ENCODE measurements at places on chromosomes 6 and 20.

DNA sequence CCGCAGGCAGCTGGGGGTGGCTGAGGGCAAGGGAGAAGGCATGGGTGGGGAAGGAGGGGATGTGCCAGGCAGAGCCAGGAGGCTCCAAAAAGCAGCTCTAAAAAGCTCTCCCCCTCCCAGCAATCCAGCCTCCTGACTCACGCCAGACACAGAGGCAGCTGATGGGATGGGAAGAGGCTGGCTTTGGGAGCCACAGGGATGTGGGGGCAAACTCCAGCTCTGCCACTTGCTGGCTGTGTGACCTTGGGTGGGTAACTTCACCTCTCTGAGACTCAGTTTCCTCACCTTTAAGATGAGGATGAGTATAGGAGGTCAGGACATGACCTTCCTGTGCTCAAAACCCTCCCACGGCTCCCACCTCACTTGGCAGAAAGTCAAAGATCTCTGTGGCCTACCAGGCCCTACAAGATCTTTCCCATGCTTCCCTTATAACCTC, 148.9 kb downstream of the CEBPB start:
- no peak for DNase-seq

DNA sequence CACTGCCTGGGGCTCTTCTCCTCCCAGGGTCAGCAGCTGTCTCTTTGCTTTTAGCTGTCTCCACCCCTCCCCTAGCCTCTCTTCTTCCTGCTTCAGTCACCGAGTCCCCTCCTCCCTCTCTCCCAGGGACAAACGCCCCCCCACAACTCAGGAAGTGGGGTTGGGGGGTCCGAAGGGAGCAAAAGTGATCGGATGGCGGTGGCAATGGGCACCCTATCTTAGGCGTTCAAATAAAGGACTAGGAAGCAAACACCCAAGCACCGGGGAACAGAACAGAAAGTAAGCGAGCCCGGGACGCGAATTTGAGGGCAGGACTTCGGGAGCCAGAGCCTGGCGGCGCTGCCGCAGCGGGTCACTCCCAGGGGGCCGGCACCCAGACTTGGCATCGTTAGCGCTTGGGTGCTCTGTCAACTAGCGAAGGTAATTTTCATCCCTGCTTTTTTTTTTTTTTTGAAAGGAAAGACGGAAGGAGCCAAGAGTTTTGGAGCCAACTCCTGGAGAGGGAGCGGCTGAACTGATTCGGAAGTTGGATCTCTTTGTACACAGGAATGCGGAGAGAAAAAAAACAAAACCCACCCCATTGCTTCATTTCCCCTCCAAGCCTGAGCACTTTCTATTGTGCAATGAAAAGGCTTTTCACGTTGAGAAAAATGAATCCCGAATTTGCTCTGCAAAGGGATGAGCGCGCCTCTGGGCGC, 815 bp upstream of the ITPR3 start:
- DNase-seq = peak; percentile 65

GRCh38 chr6:168607272-168608112, 166.5 kb downstream of the SMOC2 start:
- no peak for DNase-seq

- DNase-seq = no peak
Measured at GRCh38 chr20:50859161-50859560, 64.3 kb downstream of the BCAS4 start.

DNA sequence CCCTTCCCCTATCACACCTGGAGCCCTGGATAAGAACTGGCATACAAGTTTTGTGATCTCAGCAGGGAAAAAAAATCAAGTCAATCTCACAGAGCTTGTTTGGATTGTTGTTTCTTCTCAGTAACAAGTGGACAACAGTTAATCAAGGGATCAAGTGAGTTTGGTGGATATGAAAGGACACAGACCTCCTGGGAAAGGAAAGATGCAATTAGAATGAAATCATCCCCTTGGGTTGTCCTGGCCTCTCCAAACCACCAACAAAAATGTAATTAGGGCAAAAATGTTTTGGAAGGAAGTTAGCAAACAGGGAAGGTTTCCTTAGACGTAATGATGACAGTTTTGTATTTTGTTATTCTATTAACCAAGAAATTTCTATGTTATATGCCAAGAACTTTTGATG, 99.1 kb upstream of the PRDM1 start:
- no peak for DNase-seq

DNA sequence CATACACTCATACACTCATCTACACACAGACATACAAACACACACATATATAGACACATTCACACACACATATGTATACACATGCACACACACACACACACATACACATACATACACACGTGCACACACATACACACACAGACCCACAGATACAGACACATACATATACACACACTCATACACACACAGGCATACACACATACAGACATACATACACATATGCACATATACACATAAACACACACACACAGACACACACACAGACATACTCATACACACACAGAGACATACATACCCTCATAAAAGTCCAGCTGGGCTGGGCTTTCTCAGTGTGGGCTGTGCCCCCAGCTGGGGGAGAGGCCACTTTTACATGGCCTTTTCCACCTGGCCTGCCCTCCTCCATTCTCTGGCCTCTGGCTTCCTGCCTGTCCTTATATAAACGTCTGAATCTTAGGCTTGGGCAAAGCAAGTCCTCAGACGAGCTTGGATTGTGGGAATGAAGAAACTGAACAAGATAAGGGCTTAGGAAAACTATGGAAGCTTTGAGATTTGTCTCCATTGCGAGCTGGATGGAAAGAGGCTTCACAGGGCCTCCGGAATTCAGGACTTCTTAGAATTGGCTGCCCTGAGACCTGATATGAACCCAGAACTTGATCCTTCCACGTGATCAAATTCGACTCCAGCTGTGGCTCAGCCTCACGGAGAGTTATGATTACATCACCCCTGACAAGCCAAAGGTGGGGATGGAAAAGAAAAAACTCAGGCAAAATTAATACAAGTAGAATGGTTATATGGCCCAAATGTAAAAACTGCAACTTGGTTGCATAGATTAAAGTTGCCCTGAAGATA, 22.5 kb upstream of the CST3 start:
- DNase-seq = no peak

GRCh38 chr20:21028921-21029320, 77.2 kb downstream of the LINC00237 start:
- no peak for DNase-seq

DNA sequence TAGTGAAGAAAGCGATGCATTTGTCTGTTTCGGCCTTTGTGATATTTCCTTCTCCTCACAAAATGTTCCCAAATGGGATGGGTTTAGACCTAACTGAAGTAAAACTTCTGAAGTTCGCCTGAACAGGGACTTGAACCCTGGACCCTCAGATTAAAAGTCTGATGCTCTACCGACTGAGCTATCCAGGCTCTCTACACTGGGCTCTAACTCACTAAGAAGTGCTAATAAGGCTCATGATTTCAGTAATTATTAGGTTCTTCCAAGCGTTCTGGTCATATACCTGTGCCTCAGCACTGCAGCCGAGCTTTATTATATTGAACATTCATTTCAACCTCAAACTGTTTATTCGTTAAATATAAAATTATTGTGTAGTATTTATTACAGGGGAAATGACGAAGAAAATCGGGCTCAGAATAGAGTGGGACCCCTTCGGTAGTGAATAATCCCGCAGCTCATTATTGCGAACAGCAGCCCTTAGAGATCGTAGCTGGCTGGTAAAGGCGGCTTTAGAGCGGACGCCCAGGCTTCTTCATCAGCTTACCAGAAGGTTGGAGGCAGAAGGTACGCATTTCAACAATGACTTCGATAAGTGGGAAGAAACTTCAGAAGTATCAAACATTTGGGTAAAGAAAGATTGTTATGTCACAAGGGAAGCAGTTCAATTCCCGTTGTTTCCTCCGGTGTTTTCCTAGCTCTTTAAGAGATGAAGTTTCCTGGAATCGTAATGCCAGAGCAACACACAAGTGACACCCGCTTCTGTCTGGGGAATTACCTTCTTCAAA, 119.0 kb upstream of the ZNF184 start:
- DNase-seq = no peak

DNA sequence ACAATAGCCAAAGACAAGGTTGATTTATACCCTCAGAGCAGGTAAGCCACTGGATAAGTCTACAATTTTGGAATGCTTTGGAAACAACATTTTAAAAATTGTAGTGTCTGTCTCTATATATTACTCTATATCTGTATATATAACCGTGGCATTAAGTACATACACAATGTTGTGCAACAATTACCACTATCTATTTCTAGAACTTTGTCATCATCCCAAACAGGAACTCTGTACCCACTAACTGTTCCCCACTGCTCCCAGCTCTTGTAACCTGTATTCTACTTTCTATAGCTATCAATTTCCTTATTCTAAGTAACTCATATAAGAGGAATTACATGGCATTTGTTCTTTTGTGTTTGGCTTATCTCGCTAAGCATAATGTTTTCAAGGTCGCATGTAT, 78.2 kb upstream of the ASCC3 start:
- no peak for DNase-seq

- no peak for DNase-seq
Measured at GRCh38 chr6:159807150-159807858, 7.2 kb downstream of the PNLDC1 start.

GRCh38 chr6:35651244-35651643, 37.5 kb downstream of the FKBP5 start:
- DNase-seq = no peak

DNA sequence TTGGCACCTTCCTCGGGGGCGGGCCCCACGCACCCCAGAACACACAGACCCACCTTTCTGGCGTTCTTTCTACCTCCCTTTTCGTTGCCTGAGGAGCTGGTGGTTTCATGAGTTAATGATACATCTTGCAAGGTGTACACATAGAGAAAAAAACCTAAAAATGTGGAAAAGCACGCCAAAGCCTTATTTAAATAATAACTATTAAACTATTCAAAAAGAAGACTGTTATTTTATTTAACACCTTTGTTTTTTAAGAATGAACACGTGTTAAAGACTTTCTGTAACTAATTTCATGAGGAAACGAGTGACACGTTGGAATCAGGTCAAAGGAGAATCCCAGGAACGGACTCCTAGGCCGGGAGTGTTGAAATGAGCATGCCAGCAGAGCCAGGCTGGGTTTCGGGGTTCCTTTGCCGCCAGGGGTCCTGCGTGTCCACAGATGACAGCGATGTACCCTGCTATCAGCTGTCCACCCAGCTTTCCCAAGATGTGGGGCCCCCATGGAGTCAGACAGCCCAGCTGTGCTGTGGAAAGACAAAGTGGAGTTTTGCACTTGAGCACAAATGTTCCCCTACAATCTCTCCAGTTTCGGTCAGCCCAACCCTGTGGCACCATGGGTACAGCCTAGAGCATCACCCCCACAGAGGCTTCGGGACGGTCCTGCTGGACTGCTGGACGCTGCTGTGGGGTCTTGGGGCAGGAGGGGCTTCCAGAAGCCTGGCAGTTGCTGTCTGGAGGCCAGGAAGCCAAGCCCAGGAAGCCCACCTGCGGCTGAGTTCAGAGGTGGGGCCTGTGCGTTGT, 16.1 kb downstream of the SLC17A9 start:
- DNase-seq = no peak

GRCh38 chr20:63699466-63700198, 3.2 kb downstream of the TNFRSF6B start:
- DNase-seq = no peak

DNA sequence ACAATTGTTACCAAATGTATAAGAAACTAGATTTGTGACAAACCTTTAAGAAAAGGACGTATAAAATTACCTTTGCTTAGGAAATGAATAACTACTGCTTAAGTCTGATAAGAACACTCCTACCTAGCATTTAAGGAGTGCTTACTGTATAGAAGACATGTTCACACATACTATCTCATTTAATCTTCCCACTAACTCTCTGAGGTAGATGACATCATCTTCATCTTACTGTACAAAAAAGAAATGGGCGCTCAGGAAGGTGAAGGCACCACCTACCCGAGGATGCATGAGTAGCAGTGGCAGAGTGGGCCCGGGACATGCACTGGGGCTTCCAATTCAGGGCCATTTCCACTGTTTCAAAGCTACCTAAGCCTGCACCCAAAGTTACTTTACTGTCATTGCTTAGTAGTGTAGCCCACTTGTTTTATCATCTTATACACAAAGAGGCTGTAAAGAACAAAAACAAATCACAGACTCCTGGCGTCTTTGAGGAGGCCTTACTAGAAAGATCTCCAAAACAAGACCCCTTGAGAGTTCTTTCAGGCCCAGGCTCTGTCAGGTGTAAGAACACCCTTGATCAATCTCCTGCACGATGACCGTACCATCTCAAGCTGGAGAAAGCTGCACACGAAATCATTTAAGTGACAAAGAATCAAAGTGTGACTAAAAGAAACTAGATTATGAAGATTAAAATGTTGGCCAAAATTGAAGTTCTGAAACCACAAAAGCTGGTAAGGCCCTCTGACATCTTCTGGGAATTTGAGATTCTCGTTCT, 128.0 kb downstream of the INSM1 start:
- DNase-seq = no peak

DNA sequence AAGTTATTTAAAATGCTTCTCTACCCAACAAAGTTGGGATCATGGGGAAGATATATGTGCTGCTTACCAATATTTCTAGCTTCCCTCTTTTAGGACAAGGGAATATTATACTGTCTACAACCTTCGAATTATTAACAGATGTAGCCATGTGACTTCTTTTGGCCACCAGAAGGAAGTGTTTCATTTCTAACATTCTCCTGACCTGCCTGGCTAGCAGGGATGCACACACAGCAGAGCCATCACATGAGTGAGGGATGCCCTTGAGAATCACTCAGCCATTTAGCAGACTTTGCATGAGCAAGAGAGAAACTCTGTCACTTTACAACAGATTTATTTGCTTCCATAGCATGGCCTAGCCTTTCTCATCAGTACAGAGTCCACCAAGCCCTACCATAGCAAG, 230.7 kb upstream of the MARCKS start:
- no peak for DNase-seq

DNA sequence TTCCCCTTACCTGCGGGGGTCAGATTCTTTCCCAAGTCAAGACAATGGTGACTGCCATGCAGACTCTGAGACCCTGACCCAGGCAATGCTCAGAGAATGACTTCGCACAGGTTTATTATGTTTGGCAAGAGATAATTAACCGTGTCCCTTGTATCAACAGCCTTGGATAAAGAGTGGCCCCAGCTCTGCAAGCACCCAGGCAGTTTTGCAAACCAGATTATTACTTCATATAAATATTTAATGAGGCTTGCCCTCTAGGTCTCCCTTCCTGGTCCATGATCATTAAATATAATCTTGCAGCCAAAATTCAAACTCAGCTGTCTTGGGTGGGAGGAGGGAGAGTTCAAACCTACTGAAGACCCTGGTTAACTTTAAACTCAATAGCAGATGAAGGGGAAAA, 156.5 kb downstream of the ANKRD60 start:
- DNase-seq = no peak
